Tibial artery (tissue), 4 donors: ENCODE measurements at places on chromosomes 2 and 18.

DNA sequence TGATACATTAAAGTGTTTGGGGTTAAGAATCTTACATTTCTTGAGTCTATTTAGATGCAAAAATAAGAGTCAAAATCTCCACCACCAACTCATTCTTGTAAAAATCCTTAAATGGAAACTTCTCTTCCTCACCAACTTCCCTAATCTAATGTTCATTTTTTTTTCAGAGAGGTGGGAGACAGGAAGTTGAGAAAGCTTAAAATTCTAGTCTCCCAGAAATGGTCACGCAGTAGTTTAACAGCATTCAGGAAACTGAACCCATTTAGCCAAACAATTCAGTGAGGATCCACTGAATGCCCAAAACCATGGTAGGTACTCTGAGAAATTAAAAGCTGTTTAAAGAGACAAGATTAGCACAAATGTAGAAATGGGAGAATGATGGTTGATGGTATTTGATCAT, 69.0 kb downstream of the TXNL1 start:
- no peak overlapping the region for H3K27ac ChIP-seq
- no peaks in the 10 kb centered on the region for H3K4me1 ChIP-seq
- no peaks in the 10 kb centered on the region for H3K27me3 ChIP-seq
- H3K36me3 ChIP-seq = no peaks in the 10 kb centered on the region
- H3K4me3 ChIP-seq = no peak overlapping the region
- DNase-seq = no peak

GRCh38 chr2:210169516-210170195, 1.6 kb downstream of the KANSL1L start:
- no peak for DNase-seq
- no peaks in the 10 kb centered on the region for H3K27me3 ChIP-seq
- H3K4me1 ChIP-seq = peaks cover 4% of the 10 kb centered on the region
- H3K4me3 ChIP-seq = peak overlapping the region; percentile 88
- H3K27ac ChIP-seq = peak overlapping the region; percentile 100

DNA sequence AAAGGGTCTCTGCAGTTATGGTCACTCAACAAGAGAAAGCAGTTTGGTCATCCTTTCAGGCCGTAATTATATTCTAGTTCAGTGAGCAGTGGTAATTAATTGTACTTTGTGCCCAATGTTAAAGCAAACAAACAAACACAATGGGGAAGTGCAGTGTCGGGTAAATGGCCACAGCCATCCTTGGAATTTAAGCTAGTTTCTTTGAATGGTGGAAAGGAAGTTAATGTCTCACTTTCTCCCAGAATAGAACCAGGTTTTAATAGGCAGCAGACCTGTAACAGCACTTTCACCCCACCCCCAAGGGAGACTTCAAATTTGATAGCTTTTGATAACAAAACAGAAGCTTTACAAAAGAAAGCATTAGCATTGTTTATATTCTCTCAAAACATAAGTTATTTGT, 20.0 kb upstream of the ITGAV start:
- no peaks in the 10 kb centered on the region for H3K27me3 ChIP-seq
- no peaks in the 10 kb centered on the region for H3K36me3 ChIP-seq
- DNase-seq = no peak
- no peak overlapping the region for H3K27ac ChIP-seq

DNA sequence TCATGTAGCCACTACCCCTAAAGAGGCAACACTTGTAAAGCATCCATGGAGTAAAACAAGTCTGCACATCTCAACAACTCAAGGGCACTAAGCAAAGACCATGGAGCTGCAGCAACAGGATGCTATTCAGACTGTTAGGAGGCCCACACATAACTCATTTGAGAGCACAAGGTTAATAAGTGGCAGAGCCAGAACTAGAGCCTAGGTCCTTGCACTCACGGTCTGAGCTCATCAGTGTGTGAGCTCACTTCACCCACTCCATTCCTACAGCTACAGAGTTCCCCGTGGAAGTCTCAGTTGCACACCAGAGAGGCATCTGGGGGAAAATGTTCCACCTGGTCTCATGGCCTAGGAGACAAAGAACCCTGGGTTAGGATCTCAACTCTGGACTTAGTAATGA, 35.0 kb downstream of the TTC32 start:
- no peak overlapping the region for H3K4me3 ChIP-seq
- H3K36me3 ChIP-seq = no peaks in the 10 kb centered on the region
- DNase-seq = no peak
- H3K4me1 ChIP-seq = peaks cover 21% of the 10 kb centered on the region
- no peaks in the 10 kb centered on the region for H3K27me3 ChIP-seq

DNA sequence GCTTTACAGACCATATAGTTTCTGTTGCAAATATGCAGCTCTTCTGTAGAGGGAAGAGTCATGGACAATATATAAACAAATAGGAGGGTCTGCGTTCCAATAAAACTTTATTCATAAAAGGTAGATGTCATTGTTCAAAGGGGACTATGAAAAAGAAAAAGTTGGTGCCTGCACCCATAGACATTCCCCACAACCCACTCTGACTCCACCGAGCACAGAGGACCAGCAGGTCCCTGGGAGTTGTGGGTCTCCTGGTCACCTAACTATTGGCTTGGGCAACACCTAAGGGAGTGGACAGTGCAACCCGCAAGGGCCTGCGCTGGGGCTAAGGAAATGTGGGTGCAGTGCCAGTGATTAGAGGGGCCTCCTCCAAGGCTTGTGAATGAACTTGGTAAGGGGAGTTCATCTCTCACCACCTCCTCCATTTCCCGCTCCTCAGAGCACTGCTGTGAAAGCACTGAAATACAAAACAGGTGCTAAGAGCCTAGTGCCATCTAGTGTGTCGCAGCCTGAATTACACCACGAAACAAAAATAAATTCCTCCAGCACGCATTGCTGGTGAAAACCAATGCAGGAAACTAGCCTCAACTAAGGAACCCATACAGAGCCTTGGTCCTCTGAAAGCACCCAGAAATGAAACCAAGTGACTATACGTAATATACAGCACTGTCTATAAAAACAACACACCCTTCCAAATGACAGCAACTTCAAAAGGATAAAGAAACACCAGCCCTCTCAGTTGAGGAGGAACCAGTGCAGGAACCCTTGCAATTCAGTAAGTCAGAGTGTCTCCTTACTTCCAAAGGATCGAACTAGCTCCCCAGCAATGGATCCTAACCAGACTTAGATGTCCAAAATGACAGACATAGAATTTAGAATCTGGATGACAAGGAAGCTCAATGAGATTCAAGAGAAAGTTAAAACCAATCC, 166.6 kb downstream of the RNF144A start:
- DNase-seq = no peak
- H3K27ac ChIP-seq = peak overlapping the region; percentile 48
- H3K4me1 ChIP-seq = no peaks in the 10 kb centered on the region
- H3K36me3 ChIP-seq = no peaks in the 10 kb centered on the region
- H3K4me3 ChIP-seq = no peak overlapping the region
- no peaks in the 10 kb centered on the region for H3K27me3 ChIP-seq

GRCh38 chr2:168589236-168590211, 133.5 kb downstream of the CERS6 start:
- H3K4me1 ChIP-seq = peaks cover under 1% of the 10 kb centered on the region
- H3K27ac ChIP-seq = no peak overlapping the region
- H3K36me3 ChIP-seq = no peaks in the 10 kb centered on the region
- no peak overlapping the region for H3K4me3 ChIP-seq

DNA sequence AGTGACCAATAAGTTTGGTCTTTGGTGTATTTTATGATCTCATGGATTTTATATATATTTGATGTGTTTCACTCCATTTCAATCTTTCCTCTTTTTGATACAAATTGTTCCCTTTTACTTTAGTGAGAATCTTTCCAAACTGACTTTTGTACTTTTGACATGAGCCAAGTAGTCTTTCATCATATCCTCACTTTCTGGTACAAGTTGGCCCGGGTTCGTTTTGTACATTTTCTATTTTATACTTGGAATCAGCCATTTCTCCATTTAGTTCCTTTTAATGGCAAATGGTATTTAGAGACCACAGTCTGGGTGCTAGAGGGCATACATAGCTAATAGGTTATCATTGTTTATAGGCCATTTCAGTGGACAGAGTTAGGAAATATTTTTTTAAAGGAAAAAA, 147.9 kb upstream of the MYO3B start:
- H3K4me1 ChIP-seq = no peaks in the 10 kb centered on the region
- no peaks in the 10 kb centered on the region for H3K27me3 ChIP-seq
- peaks cover 31% of the 10 kb centered on the region for H3K36me3 ChIP-seq
- no peak overlapping the region for H3K4me3 ChIP-seq

DNA sequence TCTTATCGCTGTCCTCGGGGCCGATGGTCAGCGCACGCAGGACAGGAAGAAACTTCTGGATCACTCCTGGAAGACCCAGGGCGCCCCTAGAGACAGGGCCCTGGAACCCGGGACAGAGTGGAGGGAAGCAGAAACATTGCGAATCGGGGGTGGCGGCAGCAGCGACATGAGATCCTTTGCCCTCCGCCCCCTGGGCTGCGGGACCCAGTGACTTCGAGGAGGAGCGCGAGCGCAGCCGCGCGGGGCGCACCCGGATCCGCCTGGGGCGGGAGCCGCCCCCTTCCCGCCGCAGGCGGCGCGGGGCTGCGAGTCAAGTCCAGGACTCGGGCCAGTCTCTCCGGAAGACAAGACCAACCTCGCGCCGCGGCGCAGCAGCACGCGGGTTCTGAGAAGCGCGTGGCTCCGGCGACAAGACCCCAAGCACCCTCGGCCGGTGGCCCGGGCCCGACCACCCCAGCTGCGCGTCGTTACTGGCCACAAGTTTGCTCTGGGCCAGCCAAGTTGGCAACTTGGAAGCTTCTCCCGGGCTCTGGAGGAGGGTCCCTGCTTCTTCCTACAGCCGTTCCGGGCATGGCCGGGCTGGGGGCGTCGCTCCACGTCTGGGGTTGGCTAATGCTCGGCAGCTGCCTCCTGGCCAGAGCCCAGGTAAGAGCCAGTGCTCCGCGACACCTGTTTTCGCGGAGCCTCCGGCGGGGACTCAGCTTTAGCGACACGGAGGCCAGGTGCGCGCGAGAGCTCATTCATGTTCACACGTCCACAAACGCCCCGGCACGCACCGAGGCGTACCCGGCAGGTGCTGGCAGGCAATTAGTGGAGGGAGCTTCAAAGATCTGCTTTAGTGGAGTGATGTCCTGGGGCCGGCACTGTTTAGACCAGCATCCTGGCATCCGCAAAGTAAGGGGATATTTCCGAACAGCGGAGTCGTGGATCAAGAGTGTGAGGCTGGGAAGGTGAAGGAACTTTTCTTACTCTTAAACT, at the start of gene PTH2R:
Gene PTH2R (plus strand): TSS at position 319 of the 978 bp plus-strand sequence. CDS start 252 bp downstream, at position 571.
- H3K27ac ChIP-seq = no peak within 1 kb of the TSS
- no peak for DNase-seq
- H3K4me3 ChIP-seq = peak within 1 kb of the TSS; percentile 40
